ENCODE measurements at places on chromosomes 7 and 10.

- no peak for DNase-seq
Observed at GRCh38 chr7:47358357-47358756, 223.6 kb downstream of the TNS3 start.

DNA sequence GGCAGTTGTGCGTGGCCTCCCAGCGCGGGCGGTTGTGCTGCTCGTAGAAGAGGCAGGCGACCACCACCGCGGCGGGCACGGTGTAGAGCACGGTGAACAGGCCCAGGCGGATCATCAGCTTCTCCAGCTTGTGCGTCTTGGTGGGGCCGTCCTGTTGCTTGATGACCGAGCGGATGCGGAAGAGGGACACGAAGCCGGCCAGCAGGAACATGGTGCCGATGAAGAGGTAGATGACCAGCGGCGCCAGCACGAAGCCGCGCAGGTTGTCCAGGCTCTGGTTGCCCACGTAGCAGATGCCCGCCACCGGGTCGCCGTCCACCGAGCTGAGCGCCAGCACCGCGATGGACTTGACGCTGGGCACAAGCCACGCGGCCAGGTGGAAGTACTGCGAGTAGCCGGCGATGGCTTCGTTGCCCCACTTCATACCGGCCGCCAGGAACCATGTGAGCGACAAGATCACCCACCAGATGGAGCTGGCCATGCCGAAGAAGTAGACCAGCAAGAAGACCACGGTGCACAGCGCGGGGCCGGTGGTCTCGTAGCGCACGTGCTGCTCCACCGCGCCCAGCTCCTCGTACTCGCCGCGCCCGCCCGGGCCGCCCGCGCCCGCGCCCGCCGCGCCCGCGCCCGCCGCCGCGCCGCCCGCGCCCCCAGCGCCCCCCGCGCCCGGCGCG, 2.2 kb downstream of the FZD8 start:
- DNase-seq, result no peak

GRCh38 chr7:141484907-141485306, 66.3 kb upstream of the AGK start:
- DNase-seq, result no peak

- peak; percentile 45 for DNase-seq
Observed at GRCh38 chr7:157339777-157340677, 3.2 kb downstream of the DNAJB6 start.

DNA sequence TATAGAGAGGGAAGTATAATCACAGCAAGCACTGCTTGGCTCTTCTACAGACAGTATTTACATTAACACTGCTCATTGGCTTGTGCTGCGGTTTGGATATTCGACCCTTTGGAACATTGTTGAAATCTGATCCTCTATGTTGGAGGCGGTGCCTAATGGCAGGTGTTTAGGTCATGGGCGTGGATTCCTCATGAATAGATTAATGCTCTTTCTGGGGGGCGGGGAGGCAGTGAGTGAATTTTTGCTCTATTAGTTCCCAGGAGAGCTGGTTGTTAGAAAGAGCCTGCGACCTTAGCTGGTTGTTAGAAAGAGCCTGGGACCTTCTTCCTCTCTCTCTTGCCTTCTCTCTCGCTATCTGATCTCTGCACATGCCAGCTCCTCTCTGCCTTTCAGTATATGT, 77.3 kb upstream of the SVIL start:
- DNase-seq, result no peak

DNA sequence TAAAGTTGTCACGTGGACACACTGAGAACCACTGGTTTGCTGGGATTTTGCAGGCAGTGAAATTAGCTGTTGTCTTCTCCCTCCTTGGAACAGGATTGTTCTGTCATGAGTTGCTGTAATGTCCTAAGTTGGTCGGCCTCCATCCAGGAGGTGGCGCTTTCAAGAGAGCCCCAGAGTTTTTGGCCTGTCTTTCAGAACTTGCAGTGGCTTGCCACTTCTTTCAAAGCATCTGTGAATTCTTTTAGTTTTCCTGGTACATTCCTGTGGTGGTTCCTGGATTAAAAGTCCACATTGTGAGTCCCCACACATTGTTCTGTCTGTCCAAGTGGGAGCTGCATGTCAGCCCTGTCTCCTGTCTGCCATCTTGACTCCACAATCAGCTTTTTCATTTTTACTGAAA, 133.8 kb downstream of the PON1 start:
- DNase-seq, result no peak

- no peak for DNase-seq
Observed at GRCh38 chr7:132480534-132480933, 95.7 kb downstream of the PLXNA4 start.

DNA sequence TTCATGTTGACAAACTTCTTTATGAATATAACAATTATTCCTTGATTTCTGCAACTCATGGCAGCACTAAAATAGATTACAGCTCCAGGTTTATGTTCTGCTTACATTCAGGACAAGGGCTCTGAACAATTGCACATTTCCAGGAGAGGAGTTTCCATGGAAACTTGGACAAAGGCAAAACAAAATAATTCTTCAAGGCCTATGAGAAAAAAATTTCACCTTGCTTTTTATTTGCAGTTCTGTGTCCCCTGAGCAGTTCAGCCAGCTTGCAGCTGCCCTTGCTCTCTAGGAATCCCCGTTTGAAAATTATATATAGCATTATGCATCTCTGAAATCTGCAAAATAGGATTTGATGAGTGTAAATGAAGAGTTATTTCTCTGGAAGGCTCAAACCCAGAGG, 71.7 kb downstream of the ARL4A start:
- DNase-seq, result no peak

GRCh38 chr7:78140109-78140508, 341.5 kb downstream of the PHTF2 start:
- DNase-seq, result no peak

- no peak for DNase-seq
Observed at GRCh38 chr7:69272101-69272500, 326.2 kb upstream of the AUTS2 start.

DNA sequence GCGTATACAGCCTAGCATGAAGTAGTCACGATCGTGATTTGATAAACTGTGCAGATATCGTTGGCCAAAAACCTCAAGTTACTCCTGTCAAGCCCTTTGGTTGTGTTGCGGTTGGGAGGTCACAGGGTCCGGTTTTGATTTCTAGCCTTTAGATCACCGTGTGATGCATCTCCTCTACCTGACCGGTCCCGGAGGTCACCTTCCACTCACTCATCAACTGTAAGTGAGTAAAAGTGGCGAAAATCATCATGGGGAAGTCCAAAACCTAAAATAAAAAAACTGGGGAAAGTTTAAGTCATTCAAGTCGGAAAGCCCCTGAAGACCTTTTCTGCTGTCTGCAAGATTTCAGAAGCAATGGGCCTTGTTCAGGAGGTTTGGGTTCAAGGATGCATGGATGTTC, 62.8 kb downstream of the ADARB2 start:
- DNase-seq, result no peak

- DNase-seq, result no peak
Observed at GRCh38 chr7:124808206-124808605, 42.6 kb upstream of the GPR37 start.

- no peak for DNase-seq
Observed at GRCh38 chr10:121262774-121263430, 335.3 kb downstream of the FGFR2 start.

GRCh38 chr10:16902606-16903005, 85.4 kb upstream of the RSU1 start:
- DNase-seq, result no peak

- no peak for DNase-seq
Observed at GRCh38 chr10:11058965-11059364, 41.3 kb downstream of the CELF2 start.

DNA sequence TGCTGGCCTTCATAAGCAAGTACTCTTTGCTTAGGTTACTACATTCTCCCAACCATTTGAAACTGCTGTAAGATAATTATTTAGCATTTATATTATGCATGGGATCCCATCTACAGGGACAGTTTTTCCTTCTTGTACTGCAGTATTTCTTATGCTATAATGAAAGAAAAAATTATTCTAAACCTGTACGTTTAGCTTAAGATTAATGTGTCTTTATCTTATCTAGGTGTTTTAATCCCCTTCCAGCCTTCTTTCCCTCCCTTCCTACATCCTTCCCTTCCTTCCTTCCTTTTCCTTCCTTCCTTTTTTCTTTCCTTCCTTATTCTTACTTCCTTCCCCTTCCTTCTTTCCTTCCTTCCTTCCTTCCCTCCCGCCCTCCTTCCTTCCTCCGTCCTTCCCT, 778.3 kb downstream of the CNTNAP2 start:
- DNase-seq, result no peak

GRCh38 chr10:120477743-120478141, 20.7 kb downstream of the PLPP4 start:
- no peak for DNase-seq

- no peak for DNase-seq
Observed at GRCh38 chr10:49759787-49760551, 2.2 kb downstream of the OGDHL start.

- no peak for DNase-seq
Observed at GRCh38 chr7:137601642-137602041, 245.1 kb downstream of the DGKI start.

DNA sequence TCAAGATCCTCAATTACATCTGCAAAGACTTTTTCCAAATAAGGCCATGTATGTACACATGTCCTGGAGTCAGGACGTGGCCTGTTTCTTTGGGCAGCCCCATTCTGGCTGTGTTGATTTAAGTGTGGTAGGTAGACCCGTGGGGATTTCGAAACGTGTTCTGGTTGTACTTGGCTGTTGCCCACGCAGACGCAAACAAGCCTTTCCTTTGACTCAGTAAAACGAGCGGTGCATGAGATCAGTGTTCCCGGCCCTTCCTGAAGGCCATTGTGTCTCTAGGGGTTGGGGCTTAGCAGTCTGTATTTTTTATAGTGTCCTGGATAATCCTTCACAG, 64.8 kb upstream of the DNAJB6 start:
- no peak for DNase-seq

DNA sequence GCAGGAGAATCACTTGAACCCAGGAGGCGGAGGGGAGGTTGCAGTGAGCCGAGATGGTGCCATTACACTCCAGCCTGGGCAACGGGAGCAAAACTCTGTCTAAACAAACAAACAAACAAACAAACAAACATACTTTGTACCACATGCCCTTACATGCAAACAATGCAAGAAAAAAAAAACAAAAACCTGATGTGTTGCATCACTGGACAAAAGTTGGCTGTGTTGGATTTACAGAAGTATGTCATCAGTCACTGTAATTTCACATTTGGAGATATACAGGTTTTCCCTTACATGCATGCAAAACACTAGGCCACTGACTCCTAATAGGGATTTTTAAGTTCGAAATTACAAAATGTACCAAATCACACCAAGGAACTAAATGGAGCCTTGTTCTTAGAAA, 138.5 kb downstream of the SRPK2 start:
- no peak for DNase-seq

GRCh38 chr10:42553064-42553407, 85.3 kb downstream of the ZNF33B start:
- DNase-seq, result no peak

DNA sequence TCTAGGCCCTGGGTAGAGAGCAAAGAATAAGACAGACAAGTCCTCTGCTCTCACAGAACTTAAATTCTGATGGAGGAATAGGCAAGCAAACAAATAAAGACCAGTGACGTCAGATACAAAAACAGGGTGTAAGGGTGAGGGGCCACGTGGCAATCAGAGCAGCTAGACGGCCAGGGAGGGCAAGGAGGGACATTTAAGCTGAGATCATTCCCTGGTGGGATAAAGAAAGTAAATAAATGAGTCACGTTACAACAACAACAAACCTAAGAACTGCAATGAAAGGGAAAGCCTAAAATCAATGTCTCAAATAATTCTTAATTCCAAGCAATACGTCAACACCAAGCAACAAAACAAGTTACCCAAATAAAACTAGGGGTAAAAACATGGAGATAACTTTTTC, 21.8 kb downstream of the STN1 start:
- DNase-seq, result no peak

- no peak for DNase-seq
Observed at GRCh38 chr7:139811066-139811465, 18.0 kb upstream of the TBXAS1 start.

- no peak for DNase-seq
Observed at GRCh38 chr10:96413151-96413787, 54.5 kb upstream of the OPALIN start.

DNA sequence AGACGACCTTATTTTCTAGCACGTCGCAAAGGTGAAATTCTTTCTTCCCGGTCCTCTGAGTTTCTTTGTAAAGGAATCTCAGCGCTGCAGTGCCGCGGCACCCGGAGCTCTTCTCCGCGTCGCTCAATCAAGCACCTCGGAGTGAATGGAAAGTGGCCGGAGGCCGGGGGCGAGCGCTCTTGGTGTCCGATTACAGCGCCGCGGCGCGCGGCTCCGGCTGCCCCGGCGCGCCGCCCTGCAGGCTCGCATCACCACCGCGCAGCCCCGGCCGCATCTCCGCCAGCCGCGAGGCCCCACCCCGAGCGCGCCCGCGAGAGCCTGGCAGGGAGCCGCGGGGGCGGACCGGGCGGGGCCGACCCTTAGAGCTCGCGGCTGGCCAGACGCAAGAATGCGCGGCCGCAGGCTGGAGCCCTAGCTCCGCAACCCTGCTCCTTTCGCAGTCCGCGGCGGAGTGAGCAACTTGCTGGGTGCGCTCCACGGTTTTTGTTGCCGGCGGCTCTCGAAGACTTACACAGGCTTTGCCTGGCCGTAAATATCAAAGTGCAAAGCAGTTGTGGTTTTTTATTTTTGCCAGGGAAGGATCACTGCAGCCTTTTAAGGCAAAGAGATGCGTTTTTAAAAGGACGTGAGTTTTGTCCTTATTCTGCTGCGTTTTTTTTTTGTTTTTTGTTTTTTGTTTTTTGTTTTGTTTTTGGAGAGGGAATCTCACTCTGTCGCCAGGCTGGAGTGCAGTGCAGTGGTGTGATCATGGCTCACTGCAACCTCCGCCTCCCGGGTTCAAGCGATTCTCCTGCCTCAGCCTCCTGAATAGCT, at the start of gene SEMA3C:
Gene SEMA3C (minus strand): TSS at position 143 of the 813 bp plus-strand sequence. CDS start 2,270 bp downstream, outside the sequence.
- DNase-seq, result no peak

- no peak for DNase-seq
Observed at GRCh38 chr7:148334959-148335577, 255.5 kb upstream of the C7orf33 start.

GRCh38 chr10:71982269-71983178, 18.3 kb downstream of the CHST3 start:
- no peak for DNase-seq

DNA sequence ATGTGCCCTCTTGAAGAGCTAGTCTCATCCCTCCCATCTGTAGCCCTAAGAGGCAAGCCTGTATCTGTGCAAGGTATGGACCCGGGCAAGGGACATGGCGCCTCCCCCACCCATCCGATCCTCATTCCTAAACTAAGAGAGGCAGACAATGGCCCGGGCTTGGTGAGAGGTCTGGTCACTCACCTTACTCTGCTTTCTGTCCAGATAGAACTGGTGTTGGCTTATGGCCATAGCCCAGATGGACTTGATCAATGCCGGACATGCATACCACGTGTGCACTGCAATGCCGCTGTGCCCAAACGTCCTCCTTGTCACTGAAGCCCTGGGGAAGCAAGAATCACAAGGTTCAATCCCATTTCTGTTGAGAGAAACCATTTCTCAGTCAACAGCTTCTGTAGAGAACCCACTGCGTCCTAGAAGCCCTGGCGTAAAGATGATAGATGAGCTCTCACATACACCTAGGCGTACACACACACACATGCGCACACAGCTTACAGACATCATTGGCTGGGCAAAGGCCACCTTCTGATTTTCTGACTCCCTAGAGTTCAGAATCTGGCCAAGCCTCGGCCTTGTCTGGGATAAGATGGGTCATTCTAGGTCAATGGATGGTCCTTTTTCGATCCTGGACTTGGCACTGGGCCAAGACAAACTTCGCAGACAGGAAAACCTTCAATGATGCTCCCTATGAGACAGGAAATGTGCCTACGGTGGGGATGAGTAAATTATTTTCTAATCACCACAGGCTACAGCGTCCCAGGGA, 114.6 kb downstream of the PRPF18 start:
- no peak for DNase-seq

- DNase-seq, result no peak
Observed at GRCh38 chr7:43552122-43552521, 30.8 kb upstream of the STK17A start.

Measured in stimulated activated CD4-positive, alpha-beta T cell treated with anti-CD3 and anti-CD28 coated beads, Interleukin-12 subunit alpha, Interleukin-12 subunit beta, amount 100 ng/mL, for 48 hours (primary cell).